Frontal cortex (tissue), 4 donors: ENCODE measurements at places on chromosomes 2 and 18.

DNA sequence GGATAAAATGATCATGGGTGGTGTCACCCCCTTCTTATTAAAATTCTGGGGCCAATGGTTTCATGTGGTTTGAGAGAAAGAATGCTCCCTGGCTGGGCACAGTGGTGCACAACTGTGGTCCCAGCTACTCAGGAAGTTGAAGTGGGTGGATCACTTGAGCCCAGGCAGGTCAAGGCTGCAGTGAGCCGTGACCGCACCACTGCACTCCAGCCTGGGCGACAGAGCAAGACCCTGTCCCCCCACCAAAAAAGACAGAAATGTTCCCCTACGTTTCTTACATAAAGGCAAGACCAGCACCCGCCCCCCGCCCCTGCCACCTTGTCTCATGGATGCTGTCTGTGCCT is 53.0 kb upstream of the ID2 start:
- no peak for DNase-seq

GRCh38 chr2:220151341-220151740 is 523.9 kb downstream of the SLC4A3 start:
- DNase-seq, result no peak

- peak; percentile 47 for DNase-seq
These were observed 1.4 kb downstream of the FZD5 start for GRCh38 chr2:207768168-207768865.

- DNase-seq, result no peak
These were observed 134.9 kb downstream of the ZBTB7C start for GRCh38 chr18:48274301-48274700.

DNA sequence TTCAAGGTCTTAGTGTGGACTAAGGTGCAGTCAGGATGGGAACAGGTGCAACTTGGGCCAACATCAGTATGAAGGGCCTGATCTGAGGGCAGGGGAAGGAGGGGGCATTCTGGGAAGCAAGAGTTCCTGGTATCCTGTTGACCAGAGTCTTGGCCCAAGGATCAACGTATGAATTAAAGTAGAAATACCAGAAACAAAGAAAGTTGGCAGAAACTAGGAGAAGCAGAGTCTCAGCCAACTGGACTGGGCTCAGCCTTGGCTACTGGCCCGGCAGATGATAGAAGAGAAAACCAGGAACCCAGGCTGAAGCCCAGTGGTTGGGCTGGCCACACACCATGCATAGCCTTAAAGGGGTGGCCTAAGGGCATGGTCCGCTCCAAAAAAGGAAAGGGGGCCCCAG is 2.3 kb downstream of the CETN1 start:
- peak; percentile 12 for DNase-seq

GRCh38 chr2:23593752-23594459 is 208.9 kb downstream of the KLHL29 start:
- no peak for DNase-seq

DNA sequence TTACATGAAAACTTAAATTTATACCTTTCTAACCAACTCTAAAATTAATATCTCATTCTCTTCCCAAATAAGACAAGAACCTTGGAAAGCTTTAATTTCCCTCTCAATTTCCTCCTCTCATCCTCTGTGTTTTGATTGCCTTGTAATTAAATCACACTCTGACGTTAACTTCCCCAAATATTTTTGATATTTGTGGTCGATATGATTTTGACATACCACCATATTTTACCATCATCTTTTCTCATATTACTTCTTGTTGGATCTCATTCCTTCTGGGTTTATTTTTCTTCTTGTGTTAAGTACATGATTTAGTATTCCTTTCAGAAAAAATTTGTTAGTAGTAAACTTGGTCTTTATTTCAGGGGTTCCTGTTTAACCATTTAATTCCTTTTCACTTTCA is 69.6 kb downstream of the RDH14 start:
- DNase-seq, result no peak

DNA sequence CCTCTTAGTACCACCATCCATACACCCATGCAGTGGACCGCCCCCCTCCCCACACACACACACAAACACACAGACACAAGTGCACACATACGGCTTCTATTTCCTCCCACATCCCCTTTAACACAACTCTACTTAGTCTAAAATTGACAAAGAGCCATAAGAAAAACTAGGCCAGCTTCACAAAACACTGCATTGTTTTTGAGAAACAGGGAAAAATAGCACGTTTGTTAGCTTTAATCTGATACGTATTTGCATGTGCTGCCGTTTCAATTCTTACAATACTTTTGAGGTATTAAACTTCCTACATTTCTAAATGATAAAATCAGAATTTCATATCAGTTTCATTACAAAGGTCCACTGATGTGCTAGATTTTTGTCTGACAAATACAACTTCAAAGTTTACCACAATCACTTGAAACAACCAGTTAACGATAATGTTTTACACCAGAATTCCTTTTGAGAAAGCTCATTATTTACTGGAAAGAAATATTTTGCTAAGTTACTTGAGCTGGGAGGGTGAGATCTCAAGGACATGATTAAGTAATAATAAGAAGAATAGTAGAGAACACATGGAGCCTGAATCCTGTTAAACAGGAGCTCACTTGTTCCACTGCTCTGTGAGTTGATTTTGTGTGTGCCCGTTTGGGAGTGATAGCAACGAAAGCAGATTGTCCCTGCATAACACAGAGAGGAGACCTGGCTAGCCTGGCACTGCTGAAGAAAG is 74.5 kb downstream of the MOGAT1 start:
- DNase-seq, result no peak

DNA sequence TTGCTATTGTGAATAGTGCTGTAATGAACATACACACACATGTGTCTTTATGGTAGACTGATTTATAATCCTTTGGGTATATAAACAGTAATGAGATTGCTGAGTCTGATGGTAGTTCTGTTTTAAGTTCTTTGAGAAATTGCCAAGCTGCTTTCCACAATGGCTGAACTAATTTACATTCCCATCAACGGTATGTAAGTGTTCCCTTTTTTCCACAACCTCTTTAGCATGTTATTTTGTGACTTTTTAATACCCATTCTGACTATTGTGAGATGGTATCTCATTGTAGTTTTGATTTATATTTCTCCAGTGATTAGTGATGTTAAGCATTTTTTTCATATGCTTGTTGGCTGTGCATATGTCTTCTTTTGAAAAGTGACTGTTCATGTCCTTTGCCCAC is 86.7 kb downstream of the TTC27 start:
- DNase-seq, result no peak

DNA sequence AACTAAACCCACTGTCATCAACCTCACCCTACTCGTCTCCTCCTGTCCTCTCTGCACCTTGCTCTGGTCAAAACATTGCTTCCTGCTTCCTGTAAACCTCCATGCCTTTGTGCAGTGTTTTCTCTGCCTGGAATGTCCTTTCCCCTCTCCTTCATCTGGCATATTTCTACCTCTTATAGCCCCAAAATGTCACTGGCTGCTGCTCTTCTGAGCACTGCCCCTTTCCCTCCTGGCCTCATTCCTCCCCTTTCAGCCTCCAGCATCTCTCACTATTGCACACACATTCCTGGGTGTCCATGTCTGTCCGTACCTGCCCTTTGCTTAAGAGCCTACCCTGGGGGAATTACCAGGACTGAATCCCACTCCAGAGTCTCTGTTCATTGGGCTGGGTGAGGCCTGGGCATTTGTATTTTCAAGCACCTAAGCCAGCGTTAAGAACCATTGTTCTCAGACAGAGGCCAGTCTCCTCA is 84.9 kb downstream of the MOGAT1 start:
- no peak for DNase-seq

- no peak for DNase-seq
These were observed 229.1 kb upstream of the RASGRP3 start for GRCh38 chr2:33247365-33247764.

- no peak for DNase-seq
These were observed 54.8 kb downstream of the ATP9B start for GRCh38 chr18:79123948-79124347.

DNA sequence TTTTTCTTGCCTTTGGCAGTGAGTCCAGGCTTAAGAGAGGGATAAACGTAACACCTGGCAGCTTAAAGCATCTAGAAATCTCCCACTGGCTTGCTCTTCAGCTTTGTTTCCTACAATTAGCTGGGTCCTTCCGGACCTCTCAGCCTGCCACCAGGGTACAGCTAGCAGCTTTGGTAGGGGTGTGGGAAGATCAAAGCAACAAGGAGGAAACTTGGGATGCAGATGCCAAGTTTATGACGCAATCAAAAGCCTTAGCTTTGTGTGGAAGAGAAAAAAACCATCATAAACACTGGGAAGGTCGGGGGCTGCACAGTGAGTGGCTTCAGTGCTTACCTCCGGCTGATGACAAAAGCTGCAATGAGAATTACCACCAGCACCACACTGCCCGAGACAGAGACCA is 116.9 kb downstream of the EPHA4 start:
- DNase-seq, result no peak

DNA sequence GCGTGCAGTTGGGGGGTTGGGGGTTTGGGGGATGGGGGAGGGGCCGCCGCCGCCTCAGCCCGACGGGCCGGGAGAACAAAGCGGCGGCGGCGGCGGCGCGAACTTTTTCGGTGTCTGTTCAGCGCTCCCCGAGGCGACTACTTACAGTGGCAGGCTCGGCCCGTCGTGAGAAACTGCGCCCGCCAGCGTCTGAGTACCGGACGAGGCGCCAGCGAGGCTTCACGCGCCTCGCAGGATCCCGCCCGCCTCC is 172 bp downstream of the PRKD3 start:
- no peak for DNase-seq

- DNase-seq, result no peak
These were observed 61.0 kb downstream of the GRB14 start for GRCh38 chr2:164560181-164560792.

- no peak for DNase-seq
These were observed 13.3 kb downstream of the UBE2F start for GRCh38 chr2:237980087-237980486.

DNA sequence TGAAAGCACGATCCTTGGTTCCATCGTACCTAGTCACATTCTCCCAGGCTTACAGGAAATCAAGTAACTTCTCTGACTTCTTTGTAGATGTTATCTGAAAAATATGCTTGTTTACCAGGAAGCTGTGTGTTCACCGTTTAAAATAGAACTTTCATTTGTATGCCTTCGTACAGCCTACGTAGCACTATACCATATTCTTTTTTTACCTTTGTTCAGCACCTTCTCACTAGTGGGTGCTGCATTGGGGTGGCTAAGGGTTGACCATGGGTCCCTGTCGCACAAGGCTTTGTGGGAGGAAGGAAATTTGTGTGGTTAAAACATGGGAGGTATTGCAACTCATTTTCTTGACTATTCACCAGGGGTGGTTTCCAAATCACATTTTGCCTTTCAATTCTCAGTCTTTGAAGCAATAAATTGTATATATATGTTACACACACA is 16.6 kb downstream of the MALT1 start:
- DNase-seq, result no peak

- no peak for DNase-seq
These were observed 167.4 kb downstream of the GULP1 start for GRCh38 chr2:188459061-188459460.

GRCh38 chr2:128727404-128727803 is 408.7 kb upstream of the HS6ST1 start:
- DNase-seq, result no peak

DNA sequence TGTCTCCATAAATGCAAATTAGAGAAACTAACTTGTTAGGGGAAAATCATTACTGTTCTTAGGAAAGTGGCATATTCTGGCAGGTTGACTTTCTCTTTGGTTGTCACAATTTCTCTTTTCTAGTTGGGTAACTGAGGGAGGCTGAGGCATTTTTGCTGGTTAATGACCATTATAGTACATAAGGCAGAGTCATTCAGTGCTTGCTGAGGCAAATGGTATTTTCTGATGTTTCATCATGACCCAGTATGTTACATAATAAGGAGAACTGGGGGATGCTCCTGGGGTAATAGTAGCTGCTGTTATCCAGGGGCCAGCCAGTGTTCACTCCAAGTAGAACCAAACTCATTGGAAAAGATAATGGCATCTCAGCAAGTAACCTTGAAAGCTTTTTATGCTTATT is 62.3 kb downstream of the ITGA6 start:
- no peak for DNase-seq

GRCh38 chr2:17104454-17104853 is 413.8 kb downstream of the RAD51AP2 start:
- DNase-seq, result no peak

GRCh38 chr18:48065601-48065995 is 135.1 kb upstream of the SMAD2 start:
- no peak for DNase-seq

DNA sequence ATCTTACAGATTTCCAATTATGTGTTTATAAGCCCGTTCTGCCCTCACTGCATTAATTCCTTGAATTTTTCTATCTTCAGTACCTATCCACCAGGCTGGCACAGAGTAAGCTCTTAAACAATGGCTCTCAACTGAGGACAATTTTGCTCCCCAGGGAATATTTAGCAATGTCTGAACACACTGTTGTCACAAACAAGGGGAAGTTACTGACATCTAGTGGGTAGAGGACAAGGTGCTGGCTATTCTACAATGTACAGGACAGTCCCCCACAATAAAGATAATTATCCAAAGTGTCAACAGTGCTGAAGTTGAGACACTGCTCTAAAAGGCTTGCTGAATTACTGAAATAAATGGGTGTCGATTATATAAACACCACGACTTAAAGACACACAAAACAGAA is 5.0 kb downstream of the NDUFS1 start:
- no peak for DNase-seq

GRCh38 chr2:122528061-122528460 is 772.6 kb downstream of the TSN start:
- no peak for DNase-seq

DNA sequence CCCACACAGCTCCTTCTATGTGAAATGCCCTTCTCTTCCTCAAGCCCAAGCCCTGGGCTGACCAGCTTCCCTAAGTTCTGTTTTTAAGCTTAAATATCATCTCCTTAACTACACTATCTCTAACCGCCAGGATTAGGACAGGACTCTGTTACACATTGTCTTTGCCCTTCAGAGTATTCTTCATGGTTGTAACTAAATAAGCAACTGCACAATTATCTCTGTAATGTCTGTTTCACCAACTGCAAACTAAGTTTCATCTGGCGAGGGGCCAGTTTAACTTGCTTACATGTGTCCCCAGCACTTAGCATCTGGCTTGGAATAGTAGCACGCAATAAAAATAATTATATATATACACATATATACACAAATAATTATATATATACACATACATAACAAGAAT is 1.1 kb upstream of the ERMN start:
- DNase-seq, result no peak

GRCh38 chr2:55168221-55169154 is 63.6 kb downstream of the CLHC1 start:
- peak; percentile 46 for DNase-seq

DNA sequence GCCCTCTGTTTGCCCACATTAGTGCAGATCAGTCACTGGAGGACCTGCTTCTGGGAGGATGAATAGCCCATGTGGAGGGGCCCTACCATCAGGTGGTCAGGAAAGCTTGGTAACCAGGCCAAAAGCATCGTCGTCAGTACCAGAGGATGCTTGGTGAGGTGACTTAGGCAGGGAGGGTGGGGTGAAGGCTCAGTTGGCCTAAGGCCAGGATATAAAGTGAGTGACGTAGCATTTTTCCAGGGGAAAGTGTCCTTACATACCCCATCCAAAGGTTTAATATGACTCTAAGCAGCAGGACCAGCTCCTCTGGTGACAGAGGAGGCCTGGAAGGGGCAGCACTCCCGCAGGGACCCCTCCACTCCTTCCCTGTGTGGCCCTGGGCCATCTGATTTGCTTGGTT is 27.7 kb upstream of the DNMT3A start:
- no peak for DNase-seq
